ENCODE measurements at places on chromosomes 3 and 15.

- DNase-seq: no peak
These were observed 21.7 kb downstream of the SH3BP5 start for GRCh38 chr3:15310491-15311370.

DNA sequence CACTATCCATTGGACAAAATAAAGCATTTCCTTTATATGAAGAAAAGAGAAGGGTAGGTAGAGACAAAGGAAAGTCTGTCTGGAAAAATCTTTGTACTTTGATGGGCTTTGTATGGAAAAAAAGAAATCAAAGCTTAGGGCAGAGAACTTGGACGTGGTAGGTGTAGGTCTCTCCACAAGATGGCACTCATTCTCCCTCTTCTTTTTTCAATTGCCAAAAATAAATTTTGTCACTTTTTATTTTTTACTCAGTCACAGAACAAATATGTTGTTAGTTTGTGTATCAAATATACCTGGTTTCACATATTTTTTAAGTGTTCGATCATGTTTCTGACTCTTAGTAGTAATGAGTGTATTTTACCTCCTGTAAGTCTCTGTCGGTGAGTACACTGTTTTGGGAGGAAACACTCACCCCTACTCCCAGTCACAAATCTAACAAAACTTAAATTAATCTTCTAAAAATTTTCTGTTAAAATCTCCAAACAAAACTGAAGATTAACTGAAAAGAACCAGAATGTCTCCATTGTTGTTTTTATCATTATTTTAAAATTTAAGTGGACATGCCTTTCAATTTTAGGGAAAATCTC, 415.8 kb upstream of the GOLIM4 start:
- DNase-seq: no peak

DNA sequence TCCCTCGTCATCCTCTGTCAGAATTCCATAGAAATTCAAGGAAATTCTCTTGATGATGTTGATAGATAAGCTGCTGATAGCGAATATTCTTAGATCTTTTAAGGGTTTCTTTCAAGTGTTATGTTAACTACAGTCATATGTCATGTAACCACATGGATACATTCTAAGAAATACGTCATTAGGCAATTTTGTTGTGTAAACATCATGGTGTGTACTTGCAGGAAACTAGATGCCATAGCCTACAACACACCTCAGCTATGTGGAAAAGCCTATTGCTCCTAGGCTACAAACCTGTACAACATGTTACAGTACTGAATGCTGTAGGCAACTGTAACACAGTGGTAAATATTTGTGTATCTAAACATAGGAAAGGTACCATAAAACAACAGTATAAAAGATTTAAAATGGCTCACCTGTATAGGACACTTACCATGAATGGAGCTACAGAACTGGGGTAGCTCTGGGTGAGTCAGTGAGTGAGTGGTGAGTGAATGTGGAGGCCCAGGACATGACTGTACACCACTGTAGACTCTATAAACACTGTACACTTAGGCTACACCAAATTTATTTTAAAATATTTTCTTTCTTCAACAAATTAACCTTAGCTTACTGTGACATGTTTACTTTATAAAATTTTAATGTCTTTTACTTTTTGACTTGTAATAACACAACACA, 34.6 kb downstream of the GLDN start:
- DNase-seq: no peak

DNA sequence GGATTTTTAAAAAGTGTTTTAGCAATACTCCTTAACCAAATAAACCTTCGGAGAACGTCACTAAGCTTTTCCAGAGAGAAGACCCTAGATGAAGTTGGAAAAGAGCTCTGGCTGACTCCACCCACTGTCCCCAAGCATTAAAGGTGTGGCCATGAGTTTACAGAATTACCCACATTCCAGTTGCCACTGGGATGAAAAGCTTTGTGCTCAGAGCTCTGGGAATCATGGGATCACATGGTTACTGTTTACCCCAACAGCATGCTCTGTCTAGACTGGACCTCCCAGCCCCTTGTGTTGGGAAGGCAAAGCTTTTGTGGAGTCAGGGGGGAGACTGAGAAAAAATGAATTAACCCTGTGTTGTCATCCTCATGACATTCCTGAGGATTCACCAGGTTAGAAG, 55.3 kb downstream of the CCK start:
- no peak for DNase-seq

- DNase-seq: peak; percentile 53
These were observed 90.5 kb upstream of the DGKG start for GRCh38 chr3:186452517-186452916.

Data from foreskin melanocyte (primary cell).